ENCODE measurements at places on chromosomes 3 and 15. TPM values are rescaled to one million over a fixed set of nuclear protein-coding genes. Genes with fewer than 3 reads are reported as not detected.

SLC2A2 gene
- not detected for total RNA-seq

PLSCR5 gene
- total RNA-seq, result not detected

UCN2 gene
- total RNA-seq, result 0.13 TPM

SPINT1 gene
- total RNA-seq, result 0.26 TPM

AADACL2 gene
- total RNA-seq, result not detected

CDHR4 gene
- total RNA-seq, result 0.13 TPM

CCR9 gene
- total RNA-seq, result not detected

Data from articular chondrocyte of knee joint (primary cell).